ENCODE measurements at places on chromosomes 11 and 22.

DNA sequence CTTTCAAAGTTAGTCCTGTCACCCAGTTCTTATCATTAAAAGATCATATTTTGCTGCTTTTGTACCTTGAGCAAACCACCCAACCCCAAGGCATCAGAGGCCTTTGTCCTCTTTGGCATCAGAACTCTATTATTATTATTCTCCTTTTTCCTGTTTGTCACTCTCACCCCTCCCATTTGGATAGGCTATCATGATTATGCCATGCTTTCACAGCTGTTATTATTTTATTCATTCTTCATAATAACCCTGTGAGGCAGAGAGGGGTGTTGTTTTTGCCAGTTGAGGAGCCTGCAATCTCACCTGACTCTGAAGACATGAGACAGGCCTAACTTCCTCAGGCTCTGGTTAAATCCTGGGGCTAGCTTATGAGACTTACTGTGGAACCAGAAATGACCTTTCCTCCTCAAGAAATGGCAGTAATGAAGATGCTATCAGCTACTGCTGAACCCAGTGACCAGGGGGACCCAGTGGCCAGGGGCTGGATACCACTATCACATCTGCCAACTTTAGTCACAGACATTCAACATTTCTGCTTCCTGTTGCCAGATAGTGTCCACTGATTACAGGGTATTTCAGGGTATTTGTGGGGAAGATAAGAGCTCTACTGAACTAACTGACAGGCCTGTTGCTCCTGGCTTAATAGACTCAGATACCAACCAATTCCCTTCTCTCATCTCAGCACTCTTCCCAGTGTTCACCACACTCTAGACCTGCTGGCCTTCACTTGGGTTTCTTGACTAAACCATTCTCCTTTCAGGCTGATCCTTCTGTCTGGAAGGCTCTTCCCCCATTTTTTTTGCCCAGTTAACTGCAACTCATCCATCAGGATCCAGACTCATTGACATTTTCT lies 11.8 kb upstream of the SWAP70 start:
- DNase-seq, result no peak

DNA sequence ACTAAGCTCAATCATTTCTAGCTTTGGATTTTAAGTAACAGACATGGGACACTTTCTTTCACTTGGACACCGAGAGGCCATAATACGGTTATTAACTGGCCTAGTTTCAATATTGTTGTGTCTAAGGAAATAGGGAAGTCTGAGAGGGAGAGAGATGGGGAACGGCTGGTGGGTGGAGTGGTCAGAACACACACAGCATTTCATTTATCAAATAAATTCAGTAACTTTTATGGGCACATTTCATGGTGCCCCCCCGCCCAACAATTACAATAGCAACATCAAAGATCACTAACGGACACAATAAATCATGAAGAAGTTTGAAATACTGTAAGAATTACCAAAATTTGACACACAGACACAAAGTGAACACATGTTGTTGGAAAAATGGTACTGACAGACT lies 10.7 kb downstream of the PRPF19 start:
- no peak for DNase-seq

DNA sequence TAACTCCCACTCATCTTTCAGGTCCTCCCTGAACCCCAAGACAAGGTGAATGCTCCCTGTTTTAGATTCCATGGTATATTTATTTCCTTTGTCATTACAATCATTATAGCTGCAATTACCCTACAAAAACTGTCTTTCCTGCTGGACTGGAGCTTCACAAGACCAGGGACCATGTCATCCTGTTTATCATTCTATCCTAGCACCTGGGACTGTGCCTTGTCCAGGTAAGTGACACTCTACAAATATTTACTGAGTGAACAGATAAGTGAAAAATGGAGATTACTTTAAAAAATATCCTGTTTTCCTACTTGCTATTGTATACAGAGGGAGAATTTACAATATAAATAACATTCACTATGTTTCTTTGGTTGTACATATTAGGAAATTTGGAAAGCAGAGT lies 22.5 kb upstream of the ELF5 start:
- no peak for DNase-seq

- DNase-seq, result no peak
Observed at GRCh38 chr11:114315749-114316368, 19.7 kb downstream of the NNMT start.

DNA sequence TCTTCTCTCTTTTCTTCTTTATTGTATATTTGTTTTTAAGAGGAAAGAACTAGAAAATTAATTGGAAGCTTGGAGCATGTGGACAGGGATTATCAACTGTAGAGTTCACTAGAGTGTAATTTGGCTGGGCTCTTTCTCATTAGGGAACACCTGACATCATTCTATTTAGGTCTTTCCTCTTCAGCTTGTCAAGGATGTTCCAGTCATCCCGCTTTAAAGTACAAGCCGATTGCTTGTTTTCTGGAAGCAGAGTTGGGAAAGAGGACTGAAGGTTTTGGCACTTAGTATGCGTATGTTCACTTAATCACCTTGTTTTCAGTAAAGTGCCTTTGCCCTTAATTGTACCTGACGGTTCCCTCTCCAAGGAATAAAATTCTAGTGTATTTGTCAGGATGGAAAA lies 111.6 kb downstream of the WNT11 start:
- no peak for DNase-seq

DNA sequence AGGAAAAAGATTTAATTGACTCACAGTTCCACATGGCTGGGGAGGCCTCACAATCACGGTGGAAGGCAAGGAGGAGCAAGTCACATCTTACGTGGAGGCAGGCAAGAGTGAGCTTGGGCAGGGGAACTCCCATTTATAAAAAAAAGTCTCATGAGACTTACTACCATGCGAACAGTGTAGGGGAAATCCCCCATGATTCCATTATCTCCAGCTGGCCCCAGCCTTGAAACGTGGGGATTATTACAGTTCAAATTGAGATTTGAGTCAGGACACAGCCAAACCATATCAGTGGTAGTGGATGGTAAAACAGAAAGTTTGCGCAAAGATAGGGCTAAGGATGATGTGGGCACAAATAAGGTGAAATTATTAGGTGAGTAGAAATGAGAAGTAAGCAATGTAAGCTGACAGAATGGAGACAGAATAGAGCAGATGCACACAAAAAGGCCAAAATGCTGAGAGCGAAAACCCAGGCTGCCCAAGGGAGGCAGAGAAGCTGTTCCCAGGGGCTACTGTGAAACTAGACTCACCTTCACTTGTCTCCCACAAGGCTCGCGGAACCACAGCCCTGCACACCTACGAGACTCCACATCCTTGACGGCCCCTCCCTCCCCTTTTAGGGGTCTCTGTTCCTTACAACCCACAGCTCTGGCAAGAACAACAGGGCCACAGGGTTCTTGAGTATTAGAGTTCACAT lies 377.6 kb downstream of the CADM1 start:
- DNase-seq, result no peak

GRCh38 chr22:22085702-22086500 lies 103.3 kb upstream of the TOP3B start:
- DNase-seq, result no peak

DNA sequence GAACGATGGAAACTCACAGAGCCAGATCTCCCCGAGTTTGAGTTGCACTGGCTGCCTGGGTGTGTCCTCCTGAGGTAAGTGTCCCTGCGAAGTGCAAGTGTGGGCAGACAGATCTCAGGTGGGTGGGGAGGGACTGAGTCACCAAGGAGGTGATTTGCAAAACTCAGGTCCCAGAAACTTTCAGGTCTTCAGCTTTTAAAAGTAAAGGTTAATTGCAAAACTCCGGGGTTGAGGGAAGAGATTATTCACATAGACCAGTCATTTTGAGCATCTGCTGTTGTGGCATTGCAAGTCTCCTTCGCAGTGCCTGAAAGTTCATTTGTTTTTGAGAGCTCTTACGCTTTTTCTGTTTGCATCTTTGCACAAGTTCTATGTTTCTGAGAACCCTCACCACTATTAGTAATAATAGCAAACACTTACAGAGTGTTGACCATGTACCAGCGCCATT lies 7.1 kb downstream of the CD44 start:
- DNase-seq, result no peak

- DNase-seq, result no peak
Observed at GRCh38 chr11:115939104-115939730, 435.0 kb upstream of the CADM1 start.

DNA sequence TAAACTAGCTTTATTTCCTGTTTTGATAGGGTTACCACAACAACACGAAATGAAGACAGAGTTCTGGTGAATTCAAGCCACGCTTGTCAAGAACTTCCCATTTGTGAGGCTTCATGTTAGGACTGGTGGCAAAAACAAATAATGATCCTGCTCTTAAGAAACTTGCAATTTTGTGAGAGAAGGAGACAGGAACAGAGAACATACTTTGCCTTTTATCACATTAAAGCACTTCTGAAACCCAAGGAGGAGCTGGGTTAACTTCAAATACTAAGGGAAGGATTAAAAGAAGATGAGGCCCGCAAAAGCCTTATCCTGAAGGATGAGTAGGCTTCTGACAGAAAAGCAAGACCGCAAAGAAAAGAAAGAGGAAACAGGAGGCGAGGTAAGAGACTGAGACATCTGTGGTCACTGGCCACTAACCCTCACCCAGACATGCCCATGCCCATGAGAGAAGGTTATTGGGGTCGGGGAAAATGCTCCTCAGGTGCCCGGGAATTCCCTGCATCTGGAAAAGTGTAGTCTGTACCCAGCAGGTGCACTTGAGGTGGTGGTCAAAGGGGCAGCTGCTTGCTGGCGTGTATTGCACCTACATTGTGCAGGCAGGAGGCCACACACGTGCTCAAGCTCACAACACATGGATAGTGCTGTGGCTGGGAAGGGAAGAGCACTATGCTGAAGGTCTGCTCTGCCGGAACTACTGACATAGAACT lies 50.5 kb downstream of the MAPK1 start:
- DNase-seq, result no peak

DNA sequence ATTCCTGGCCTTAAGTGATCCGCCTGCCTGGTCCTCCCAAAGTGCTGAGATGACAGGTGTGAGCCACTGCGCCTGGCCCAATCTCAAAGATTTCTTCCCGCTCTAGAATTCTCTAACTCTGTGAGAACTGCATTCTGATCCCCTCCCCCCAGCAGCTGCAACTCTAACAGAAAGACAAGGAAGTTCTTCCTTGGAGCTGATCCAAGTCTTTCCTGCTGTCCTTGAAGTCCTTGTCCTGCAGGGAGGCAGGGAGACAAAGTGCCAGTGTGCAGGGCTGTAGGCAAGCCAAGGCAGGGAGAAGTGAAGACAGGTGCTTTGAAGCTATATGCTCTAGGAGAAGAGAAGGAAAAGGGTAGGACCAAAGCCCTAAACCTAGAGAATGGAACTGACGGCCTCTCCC lies 9.5 kb upstream of the GGA1 start:
- DNase-seq, result no peak

GRCh38 chr11:45267052-45267451 lies 19.1 kb downstream of the SYT13 start:
- DNase-seq, result no peak

GRCh38 chr11:43747130-43747802 lies 66.7 kb downstream of the HSD17B12 start:
- no peak for DNase-seq

DNA sequence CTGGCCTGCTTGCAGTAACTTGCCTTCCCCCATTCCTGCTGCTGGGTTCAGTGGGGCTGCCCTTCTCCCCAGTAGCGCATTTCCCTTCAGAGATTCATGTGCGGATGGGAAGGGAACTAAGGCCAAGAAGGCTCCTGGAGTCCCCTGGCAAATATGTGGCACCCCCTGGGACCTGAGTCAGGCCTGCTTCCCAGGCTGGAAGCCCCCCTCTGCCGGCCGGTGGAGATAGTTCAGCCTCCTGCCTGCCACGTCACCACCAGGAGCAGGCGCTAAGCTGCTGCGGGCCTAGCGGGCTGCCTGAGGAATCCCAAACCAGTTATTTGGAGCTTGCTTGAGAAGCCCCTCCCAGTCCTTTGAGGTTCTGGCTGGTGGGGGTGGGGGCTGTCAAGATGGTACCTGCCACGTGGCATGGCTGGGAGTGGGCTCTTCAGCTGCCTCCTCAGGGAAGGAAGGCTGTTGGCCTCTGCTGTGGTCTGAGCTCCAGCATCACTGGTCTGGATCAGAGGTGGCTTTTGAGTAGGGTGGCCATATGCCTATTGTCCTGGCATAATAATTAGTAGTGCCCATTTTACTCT lies 2.0 kb downstream of the SERPINH1 start:
- no peak for DNase-seq

GRCh38 chr11:17076517-17077239 lies 789 bp downstream of the RPS13 start:
- no peak for DNase-seq

- DNase-seq, result no peak
Observed at GRCh38 chr22:17882727-17883126, 108.5 kb upstream of the BID start.

DNA sequence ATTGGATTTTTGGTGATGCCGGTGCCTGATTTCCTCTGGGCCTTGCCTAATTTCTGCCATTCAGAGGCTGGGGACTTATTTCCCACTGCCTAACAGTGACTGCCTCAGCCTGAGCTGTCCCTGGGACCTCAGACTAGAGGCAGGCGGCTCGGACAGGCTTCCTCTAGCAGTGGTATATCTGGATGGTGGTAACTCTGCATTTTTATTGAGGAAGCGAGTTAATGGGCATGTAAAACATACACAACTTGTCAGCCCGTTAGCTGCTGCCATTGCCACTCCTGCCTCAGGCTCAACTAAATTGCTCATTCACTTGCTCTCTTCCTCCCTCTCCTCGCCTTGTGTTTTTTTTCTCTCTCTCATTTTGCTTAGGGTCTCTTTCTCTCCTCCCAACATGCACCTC lies 561.6 kb downstream of the BUD13 start:
- DNase-seq, result no peak

GRCh38 chr22:22195265-22196017 lies 49.1 kb upstream of the VPREB1 start:
- DNase-seq, result no peak

- DNase-seq, result no peak
Observed at GRCh38 chr11:8341996-8342395, 78.3 kb upstream of the LMO1 start.

DNA sequence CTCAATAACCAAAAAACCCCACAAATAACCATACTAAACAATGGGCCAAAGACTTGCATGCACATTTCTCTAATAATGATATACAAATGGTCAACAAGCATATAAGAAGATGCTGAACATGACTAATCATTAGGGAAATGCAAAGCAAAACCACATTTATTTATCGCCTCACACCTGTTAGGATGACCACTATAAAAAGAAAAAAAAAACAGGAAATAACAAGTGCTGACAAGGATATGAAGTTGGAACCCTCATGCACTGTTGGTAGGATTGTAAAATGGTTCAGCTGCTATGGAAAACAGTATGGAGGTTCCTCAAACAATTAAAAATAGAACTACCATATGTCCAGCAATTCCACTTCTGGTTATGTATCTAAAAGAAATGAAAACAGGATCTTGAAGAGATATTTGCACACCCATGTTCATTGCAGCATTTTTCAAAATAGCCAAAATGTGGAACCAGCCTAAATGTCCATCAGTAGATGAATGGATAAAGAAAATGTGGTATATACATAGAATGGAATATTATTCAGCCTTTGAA lies 66.2 kb downstream of the AMBRA1 start:
- DNase-seq, result no peak

GRCh38 chr11:36104660-36104992 lies 160.8 kb downstream of the LDLRAD3 start:
- DNase-seq, result no peak

DNA sequence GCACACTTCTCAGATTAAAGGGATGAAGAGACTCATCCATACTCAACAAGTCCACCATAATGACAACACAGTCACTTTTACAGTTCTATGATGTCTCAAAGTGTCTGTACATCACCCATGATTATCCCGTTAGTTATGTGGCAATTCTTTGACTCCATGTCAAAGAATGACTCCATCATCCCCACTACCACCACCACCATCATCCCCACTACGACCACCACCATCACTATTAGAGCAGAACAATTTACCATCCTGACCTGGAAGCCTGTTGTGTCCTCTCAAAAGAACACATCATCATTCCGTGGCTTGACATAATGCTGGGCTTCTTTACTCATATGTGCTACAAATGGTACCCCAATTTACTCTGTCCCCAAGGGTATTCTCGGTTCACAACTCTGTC lies 13.7 kb downstream of the PRR5L start:
- DNase-seq, result no peak
